ENCODE measurements at places on chromosomes 7 and 10. TPM values are rescaled to one million over a fixed set of nuclear protein-coding genes. Genes with fewer than 3 reads are reported as not detected.

Gene C10orf53
- total RNA-seq = not detected

Gene CABCOCO1
- not detected for total RNA-seq

Gene MUC3A
- not detected for total RNA-seq

GRCh38 chr10:37535459-37536246 is 321.8 kb downstream of the ZNF248 start:
- no peak for DNase-seq

- no peak for DNase-seq
Measured at GRCh38 chr7:2667843-2668242, 20.2 kb upstream of the AMZ1 start.

GRCh38 chr7:22581099-22581498 is 81.1 kb upstream of the STEAP1B start:
- no peak for DNase-seq

DNA sequence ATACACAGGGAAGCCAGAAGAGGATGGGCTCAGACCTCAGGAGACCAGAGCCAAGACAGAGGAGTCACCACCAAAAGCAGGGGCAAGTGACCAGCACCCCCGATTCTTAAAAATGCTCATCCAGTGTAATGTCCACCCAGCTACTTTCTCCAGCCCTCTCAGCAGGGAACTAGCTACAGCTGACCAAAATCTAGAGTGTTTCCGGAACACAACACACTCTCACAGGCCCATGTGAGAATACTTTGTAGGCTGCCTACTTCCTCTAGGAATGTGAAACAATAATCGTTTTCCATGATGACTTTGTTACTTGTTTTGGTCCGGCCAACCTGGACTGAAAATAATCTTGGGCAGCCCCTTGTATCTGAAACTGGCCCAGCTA is 14.5 kb downstream of the PSAP start:
- DNase-seq = no peak

- DNase-seq = no peak
Measured at GRCh38 chr7:138618933-138619332, 82.2 kb downstream of the SVOPL start.

GRCh38 chr10:28892818-28893547 is 215.7 kb downstream of the BAMBI start:
- no peak for DNase-seq

- no peak for DNase-seq
Measured at GRCh38 chr10:86187499-86188239, 178.9 kb downstream of the GRID1 start.

GRCh38 chr10:63713191-63714144 is 192.3 kb downstream of the REEP3 start:
- DNase-seq = no peak

- DNase-seq = no peak
Measured at GRCh38 chr7:115940460-115941060, 90.0 kb downstream of the TFEC start.

Data from CD4-positive, alpha-beta memory T cell (primary cell).